Suppressor macrophage (primary cell): ENCODE measurements at places on chromosomes 4 and X.

GRCh38 chrX:47187106-47187677 lies 6.4 kb upstream of the UBA1 start:
- DNase-seq: no peak

DNA sequence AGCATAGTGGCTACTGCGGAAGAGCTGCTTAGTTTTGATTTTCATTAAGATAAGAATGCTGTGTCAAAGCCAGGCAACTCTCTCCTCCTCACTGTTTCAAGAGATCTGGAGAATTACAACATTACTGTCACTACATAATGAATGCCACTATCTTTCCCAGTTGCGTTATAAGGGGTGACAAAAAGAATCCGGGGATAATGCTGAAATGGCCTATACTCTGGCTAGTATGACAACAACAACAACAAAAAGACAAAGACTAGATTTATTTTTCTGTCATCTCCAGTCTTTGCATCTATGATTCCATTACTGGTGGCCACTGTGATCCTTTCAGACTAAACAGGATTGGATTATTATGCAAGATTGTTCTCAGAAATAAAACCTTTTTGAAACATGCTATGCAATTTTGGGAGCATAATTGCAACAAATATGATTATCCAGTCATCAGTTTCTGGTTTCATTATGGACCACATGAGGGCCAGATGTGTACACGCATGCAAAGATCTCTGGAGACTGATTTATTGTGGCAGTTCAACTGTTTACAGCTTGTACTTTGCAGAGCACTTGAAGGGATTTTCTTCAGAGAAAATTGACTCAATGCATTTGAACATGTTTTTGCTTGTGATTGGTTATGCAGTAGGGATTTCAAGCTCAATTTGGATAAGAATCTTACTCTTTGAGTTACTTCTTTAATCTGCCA lies 31.1 kb upstream of the SPANXB1 start:
- no peak for DNase-seq

DNA sequence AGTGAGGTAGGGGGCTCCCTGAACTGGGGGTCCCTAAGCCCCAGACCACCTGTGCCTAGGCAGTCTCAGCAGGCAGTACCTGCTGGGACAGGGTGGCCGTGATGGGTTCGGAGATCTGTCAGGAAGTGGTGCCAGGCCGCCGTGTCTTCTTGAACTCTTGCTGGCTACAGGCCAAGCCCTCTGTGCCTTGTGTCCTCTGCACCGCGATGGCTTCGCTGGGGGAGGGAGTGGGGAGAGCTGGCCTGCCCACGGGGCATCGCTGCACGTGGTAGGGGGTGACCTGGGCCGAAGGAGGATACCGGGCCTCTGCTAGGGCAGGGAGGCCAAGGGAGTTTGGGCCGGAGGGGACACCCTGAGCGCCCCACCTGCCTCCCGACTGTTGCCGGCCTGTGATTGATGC lies 96.7 kb upstream of the NKX1-1 start:
- DNase-seq: no peak

GRCh38 chr4:55110131-55110530 lies 15.3 kb downstream of the KDR start:
- no peak for DNase-seq

- DNase-seq: no peak
Measured at GRCh38 chr4:188147176-188147575, 7.9 kb downstream of the TRIML1 start.

DNA sequence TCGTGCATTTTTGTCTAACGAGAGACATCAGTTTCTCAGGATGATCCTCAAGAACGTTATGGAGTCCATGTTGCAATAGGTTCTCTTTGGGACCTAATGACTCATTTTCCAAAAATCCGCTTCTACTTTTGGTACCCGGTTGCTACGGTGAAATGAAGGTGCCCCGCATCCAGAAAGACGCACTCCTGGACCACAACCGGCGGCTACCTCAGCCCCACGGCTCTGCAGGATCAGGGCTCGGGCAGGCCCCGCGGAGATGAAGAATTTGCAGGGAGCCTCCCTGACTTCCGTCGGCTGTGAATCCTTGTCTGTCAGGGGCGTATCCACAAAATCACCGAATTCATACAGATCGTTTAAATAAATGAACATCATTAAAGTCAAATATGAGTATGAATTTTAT lies 15.6 kb downstream of the GTPBP6 start:
- DNase-seq: no peak

- DNase-seq: no peak
Measured at GRCh38 chr4:83281307-83281706, 3.3 kb downstream of the COQ2 start.

GRCh38 chr4:106628586-106629267 lies 260.1 kb upstream of the GIMD1 start:
- no peak for DNase-seq

DNA sequence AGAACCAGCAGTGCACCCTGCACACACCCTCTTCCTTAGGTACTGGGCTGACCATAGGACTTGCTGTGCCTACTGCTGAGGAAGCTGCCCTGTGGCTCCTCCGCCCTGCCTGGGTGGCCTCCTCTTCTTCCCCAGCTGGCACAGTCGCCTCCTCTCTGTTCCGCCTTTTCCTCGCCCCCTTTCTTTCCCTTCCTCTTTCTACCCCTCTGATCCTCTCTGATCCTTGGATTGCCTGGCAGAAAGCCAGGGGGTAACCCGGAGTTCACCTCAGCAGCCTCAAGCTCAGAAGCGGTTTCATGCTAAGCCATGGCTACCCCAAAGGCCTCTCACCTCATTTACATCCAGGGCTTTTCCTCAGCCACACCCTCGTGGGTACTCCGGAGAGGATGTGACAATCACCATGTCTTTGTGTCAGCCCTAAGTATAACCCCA lies 136.2 kb downstream of the SMIM20 start:
- DNase-seq: peak; percentile 90

DNA sequence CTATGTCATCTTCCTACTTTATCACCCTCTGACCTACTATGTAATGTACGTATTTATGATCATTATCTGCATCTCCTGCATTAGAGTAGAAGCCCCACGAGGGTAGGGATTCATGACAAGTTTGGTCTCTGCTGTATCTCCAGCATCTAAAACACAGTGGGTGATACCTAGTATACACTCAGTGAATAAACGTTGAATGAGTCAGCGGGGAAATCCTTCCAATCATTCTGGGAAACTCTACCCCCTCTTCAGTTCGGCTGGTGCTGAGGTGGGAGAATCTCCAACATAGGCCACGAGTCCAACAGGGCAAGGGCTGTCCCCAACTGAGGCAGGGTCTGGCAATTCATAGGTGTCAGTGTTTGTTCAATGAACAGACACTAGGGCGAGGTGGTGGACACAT lies 74.4 kb upstream of the EFNB1 start:
- no peak for DNase-seq

DNA sequence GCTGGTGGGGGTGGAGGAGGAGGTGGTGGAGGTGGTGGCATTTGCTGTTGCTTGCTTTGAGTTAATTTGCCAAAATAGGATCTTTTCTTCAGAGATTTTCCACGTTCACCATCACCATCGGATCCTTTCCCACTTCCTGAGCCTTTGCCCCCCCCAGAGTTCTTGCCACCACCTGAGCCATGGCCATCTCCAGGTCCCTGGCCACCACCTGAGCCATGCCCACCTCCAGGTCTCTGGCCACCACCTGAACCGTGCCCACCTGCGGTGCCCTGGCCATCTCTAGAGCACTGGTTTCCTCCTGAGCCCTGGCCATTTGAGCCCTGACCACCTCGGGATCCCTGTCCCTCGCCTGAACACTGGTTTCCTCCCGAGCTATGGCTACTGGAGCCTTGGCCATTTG lies 1.9 kb downstream of the IRS4 start:
- DNase-seq: no peak

DNA sequence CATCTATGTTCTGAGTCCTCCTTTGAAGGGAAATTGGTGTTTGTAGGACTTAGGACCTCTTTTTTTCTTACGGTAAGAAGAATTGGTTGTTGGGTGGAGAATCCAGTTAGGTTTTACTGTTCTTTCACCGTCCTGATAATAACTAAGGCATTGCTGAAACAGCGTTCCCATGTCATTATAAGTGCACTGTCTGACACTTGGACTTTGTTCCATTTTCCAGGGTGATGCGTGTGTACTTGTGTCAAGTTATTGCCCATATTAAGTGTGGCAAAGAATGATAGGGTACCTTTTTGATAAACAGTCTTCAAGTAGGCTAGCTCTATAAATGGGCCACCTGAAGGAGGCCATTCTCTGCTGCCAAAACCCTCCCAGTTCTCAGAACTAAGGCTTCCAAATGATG lies 119.7 kb downstream of the AASDH start:
- DNase-seq: no peak

GRCh38 chr4:132504438-132504837 lies 644.7 kb upstream of the PCDH10 start:
- DNase-seq: no peak

GRCh38 chr4:6529021-6529420 lies 46.0 kb upstream of the MAN2B2 start:
- no peak for DNase-seq

DNA sequence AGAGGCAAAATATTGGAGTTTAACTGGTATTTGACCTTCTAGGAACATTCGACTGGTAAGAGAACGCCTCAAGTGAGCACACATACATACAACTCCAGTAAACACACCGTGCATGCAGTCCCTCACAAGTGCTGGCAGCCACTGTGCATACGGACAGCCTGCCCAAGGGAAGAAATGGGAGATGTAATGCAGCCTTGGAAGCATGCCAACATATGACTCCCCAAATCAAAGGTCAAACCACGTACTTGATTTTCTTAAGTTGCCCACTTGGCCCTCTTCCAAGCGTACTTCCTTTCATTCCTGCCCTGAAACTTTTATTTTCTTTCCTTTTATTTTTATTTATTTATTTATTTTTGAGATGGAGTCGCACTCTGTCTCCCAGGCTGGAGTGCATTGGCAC lies 206.6 kb downstream of the SPRY1 start:
- DNase-seq: peak; percentile 38

GRCh38 chr4:76283900-76284299 lies 22.6 kb upstream of the STBD1 start:
- DNase-seq: no peak

DNA sequence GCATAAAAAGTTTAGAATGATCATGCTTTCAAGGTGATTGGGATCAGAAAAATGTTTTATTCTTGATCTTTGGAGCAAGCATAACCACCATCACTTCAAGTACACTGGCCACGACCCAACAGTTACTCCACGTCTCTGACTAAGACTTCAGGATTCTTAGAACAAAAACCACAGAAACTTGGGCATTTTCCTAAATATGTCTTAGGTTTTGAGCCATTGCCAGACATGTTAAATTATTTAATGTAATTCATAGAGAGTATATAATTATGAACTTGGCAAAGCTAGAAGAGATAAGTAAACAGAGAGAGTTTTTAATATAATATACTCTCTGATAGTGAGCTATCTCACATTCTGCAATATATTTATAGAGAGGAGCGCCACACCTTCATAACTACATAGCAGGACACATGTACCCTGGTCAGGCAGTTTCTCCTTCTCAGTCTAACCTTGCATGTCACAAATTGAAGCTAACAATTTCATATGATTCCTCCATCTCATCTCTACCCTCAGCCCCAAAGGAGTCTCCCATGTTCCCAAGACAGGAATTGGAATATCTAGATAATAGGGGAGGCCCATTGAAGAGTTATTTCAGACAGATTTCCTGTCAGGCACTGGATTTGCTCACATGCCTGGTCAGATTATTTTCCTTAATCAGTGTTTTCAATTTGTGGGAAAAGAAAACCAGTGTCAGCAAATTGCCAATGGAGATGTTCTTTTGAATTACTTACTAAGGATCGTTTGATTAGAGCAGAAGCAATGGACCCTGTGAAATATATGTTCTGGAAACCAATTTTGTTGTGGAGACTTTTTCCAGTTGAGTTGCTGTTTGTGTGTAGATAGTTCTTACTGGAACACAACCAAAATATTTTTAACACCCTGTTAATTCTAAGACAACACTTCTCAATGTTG lies 61.7 kb upstream of the GUCY1A1 start:
- DNase-seq: no peak

- no peak for DNase-seq
Measured at GRCh38 chr4:124515591-124515990, 196.9 kb downstream of the ANKRD50 start.

DNA sequence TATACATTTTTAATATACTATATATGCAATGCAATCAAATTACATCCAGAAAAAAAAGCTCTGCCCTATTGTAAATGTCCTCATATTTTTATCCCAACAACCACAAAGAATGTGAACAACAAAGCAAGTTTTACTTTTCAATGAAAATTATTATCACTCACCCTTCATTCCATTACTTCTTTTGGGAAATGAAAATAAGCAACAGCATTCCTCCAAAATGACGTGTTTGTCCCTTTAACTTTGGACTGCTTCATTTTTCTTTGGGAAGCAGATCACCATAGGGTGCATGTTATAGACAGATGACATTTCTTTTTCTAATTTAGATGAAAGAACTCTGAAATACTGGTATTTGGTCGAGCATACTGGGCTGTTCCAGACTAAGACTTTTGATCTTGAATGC lies 667.1 kb upstream of the BOD1L1 start:
- DNase-seq: no peak

DNA sequence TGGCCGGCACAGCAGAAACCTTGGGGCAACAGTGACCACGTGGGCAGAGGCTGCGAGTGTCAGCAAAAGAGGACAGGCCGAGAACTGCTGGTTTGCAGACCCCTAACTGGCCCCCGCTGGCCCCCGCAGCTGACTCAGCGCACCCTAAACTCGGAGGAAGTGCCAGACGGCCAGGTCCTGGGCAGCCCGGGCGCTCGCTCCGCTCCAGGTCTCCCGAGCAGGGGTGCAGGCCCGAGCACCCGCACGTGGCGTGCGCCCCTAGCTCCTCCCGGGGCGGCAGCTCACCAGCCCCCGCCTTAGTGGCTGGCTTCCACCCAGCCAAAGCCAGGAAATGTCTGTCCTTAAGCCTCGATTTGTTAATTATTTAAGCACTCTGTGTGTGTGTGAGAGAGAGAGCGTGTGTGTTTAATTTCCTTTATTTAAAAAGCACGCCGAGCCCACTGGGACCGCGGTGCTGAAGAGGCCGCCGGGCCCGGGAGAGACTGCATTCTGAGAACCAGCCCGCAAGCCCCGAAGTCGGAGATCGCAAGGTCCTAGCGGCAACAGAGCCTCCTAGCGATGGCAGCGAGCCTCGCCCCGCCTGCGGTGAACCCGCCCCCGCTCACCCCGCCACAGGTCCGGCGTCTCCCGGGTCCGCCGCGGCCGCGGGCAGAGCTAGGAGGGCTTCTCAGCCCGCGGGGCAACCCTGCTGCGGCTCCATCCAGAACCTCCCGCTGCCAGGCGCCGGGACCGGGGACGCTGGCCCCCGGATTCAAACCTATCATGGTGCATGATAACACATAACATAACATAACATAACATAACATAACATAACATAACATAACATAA lies 45.9 kb upstream of the CDKN2AIP start:
- DNase-seq: peak; percentile 84

GRCh38 chr4:83546786-83547185 lies 10.9 kb downstream of the GPAT3 start:
- DNase-seq: peak; percentile 32

DNA sequence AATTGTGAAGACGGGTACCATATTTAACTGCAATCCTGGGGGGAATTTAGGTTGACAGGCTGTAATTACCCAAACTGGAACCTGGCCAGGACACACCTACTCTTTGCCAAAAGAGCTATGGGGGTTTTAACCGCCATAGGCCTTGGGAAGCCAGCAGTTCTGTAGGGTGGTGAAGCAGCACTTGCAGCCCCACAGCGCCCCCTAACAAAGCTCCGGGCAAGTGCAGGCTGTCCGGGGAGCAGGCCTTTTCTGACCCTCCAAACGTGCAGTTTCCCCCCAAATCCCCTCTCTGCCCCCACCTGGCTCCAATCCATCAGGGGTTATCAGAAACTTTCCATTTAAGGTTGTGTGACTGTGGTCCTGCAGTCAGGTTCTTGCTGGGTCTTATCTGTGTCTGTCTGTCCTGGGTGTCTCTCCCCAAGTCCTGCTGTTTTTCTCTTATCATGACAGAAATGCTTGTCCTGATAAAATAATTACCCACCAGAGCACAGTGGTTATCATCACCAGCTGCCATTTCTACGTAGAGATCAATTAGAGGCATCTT lies 350.9 kb downstream of the MID1IP1 start:
- peak; percentile 37 for DNase-seq
